ENCODE measurements at places on chromosomes 3 and 15. TPM values are rescaled to one million over a fixed set of nuclear protein-coding genes. Genes with fewer than 3 reads are reported as not detected.

DNA sequence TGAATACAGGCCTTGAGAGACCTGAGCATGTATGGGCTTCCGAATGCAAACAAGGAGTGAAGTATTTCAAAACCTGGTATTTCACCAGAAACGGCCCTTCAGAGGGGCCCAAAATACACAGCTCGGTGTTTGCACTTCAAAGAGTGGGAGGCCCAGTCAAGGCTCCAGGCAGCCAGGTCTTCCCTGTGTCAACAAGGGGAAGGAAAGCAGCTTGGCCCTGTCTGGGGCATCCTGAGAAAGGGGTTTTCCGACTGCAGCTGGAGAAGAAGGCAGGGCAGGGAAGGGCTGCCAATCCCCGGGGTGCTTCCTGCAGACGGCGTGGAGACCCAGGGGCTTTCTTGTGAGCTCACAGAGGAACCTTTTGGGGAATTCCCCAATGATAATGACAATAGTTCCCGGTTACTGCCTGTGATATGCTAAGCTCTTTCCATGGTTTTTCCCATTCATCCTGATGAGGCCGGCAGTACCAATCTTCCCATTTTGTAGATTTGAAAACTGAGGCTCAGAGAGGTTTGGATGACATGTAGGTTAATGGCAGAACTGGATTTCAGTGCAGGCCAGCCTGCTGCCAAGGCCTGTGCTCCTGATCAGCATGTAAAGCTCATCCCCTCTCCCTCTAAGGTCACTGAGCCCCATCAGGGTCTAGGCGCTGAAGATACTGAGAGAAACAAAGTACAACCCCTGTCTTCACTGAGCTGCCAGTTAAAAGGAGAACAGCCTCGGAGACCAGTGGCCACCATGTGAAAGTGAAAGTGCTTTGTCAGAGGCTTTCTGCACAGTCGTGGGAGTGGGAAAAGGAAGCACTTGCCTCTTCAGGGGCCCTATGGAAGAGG, 43.0 kb upstream of the TLE3 start:
- no peak for DNase-seq

The ATP2B2 gene
- polyA plus RNA-seq: 0.05 TPM

The SLC22A13 gene
- polyA plus RNA-seq: 0.29 TPM

DNA sequence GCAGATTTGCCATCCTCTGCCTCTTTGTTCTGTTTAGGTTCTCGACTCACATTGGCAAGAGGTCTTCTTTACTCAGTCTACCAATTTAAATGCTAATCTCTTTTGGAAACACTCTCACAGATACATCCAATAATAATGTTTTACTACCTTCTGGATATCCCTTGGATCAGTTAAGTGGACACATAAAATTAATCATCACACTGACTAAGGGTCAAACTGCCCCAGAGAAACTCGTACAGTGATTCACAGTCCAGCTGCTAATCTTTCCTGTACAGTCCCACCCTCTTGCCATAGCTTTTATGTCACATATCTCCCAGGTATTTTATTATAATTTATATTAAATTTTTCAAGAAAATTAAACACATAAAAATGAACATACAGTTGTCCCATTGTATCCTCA, 360.8 kb upstream of the RGMA start:
- no peak for DNase-seq

DNA sequence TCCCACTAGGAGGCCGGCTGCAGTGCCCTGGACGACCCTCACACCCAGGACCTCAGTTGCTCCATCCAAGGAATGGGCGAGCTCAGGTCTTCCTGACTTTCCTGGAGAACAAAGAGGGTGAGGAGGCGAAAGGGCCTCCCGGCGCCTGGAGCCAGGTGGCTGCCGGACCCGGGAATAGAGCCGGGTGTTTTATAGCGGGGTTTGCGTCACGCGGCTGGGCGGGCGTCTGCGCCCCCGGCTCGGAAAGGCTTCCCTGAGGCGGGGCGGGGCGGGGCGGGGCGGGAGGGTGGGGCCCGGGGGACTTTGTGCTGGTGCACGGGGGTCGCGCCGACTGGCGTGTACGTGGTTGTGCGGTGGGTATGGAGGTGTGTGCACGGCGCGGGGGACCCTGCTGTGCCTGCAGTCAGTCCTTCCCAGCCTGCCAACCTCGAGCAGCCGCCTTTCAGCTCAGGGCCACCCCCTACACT, 4.6 kb upstream of the PRKCD start:
- peak; percentile 61 for DNase-seq

DNA sequence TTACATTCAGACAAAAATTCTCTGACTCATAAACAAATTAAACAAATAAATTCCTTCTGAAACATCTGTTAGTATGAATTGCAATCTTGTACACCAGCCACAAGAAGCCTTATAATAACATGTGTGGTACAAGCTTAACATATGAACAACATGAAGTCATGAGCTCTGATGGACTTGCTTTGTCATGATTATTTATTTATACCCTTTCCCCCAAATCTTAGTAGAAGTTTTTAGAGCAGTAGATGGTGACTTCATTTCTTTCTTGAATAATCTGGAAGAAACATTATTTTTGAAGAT, 633.4 kb downstream of the EPHA3 start:
- DNase-seq: no peak

DNA sequence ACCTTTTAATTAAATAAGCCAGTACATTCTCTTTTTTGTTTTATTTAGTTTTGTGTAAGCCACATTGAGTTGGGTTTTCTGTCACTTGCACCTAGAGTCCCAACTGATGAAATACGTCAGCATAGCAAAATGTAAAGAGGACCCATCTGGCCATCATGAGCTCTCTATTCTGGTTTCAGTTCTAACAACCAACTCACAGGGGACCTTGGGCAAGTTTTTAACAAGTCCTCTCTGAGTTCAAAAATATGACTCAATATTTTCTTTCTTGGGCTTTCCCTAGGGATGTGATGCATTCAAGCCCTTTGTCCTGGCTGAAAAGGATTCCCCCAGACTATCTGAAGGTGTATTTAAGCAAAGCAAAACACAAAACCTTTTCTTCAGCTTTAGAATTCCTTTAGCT, 32.9 kb downstream of the PLCH1 start:
- no peak for DNase-seq

DNA sequence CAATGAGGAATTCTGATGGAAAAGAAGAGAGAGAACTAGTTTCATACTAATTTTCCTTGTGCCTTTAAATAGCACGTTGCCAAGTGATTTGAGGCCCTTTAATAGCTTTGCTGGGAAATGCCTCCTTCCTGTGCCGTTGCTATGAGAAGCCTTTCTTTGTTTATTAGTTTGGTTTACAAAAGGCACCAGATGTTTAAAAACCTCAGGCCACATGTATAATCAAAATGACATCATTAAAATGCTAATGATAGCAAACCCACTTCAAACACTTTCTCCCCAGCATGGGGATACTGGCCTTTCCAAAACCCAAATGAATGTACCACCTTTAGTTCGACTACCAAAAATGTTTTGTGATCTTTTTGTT, 50.0 kb upstream of the TBC1D23 start:
- no peak for DNase-seq

GRCh38 chr3:127420829-127421228, 133.0 kb upstream of the PRR20G start:
- no peak for DNase-seq

- DNase-seq: no peak
Observed at GRCh38 chr3:150610785-150611184, 7.7 kb downstream of the SELENOT start.

The PCSK6 gene
- polyA plus RNA-seq: 0.10 TPM

- no peak for DNase-seq
Observed at GRCh38 chr3:197577366-197578074, 21.8 kb upstream of the BDH1 start.

DNA sequence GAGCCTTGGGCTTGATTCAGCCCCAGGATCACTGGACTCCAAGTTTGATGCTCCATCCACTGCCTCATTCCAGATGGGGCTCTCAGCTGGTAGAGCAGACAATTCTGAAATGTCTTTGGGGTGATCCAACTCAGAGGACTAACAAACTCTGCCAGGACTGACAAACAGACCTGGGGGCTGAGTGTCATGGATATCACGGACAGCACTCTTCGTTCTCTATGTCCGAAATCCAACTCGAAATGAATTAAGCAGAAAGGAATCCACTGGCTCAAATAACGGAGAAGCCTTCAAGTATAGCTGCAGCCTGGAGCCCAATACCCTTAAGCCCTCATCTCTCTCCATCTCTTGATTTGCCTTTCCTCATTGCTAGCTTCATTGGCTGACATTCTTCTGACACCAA, 14.2 kb downstream of the SLC38A3 start:
- DNase-seq: no peak

DNA sequence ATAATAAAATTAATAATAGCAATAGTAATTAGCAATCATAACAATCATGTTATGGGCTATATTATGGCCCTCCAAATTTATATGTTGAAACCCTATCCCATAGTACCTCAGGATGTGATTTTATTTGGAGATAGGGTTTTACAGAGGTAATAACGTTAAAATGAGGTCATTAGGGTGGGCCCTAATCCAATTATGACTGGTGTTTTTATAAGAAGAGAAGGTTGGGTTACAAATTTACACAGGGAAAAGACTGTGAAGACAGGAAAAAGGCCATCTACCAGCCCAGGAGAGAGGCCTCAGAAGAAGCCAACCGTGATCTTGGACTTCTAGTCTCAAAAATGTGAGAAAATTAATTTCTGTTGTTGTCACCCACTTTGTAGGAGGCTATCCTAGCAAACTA, 353.1 kb downstream of the CHL1 start:
- DNase-seq: no peak

DNA sequence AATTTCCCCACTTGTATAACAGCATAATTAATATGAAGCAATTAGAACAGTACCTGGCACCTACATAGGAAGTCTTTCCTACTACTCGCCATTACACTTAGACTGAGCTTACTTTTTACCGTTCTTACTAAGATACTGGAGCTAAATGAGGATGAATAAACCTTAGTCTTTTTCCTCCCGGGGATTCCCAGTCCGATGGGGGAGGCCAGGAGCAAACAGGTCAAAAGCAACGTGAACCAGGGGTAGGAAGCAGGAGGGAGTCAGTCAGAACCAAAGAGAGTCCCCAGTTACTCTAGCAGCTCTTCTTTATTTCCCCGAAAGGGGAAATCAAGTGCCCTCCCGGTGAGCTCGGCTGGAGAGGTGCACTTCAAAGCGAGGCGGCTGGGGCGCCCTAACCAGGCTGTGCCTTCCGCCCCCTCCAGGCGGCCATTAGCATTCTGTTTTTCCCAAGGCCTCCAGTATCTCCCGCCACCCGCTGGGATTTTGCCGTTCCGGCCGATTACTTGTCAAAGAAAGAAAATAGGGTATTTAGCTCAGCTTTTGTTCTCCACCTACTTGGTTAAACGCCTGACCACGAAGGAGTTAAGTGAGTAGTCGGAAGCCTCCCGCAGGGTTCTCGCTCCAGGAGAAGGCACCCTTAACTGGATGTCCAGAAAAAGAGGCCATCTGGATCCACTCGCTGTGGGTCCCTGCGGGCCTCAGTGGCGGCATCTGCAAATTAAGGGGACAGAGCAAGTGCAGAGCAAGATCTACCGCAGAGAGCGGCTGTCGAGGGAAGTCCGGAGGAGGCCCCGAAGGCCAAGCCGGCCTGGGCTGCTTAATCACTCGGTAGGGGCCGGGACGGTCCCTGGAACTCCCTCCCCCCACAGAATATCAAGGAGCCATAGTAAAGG, 6.3 kb upstream of the EOMES start:
- peak; percentile 48 for DNase-seq

- DNase-seq: no peak
Observed at GRCh38 chr15:38648121-38648843, 83.7 kb upstream of the RASGRP1 start.

The ICE2 gene
- polyA plus RNA-seq: 18.0 TPM

The DYNLT2B gene
- polyA plus RNA-seq: 30.6 TPM

DNA sequence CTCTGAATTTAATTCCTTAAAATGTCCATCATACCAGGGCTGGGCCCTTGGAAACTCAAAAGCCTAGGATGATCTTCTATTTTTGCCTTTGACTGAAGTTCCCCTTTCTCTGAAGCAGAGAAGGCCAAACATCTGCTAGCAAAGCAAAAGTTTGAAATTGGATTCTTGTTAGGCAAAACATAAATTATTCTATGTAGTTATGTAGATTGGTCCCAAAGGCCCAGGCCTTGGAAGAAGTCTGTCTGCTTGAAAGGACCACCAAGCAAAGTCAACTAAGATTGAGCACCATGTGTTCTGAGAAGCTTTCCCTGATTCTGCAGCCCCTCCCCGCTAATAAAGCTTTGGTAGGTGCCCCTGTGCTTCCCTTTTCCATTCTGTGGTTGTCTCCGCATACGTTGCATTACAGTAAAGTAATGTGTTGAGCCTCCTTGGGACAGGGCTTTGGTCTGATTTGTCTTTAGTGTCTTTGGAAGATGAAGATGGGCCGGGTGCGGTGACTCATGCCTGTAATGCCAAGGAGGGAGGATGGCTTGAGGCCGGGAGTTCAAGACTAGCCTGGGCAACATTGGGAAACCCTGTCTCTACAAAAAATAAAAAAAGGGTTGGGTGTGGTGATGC, 56.4 kb downstream of the RPL39L start:
- no peak for DNase-seq

The SEMA5B gene
- 0.75 TPM for polyA plus RNA-seq

DNA sequence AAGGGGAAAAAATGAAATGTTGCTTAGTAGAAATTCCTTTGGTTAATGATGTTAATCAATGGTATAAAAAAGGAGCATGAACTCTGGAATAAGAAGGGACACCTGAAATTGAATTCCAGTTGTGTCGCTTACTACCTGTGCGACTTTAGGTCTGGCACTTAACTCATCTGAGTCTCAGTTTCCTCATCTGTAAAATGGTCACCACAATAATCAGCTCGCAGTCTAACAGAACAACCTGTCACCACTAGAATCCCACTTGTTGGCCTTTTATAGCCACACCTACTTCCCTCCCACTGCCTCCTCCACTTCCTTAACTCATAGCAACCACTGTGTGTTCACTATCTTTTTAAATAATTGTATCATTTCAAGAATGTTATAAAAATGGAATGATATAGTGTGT, 2.5 kb downstream of the PLAAT1 start:
- no peak for DNase-seq

The SLC12A8 gene
- polyA plus RNA-seq: 13.2 TPM

DNA sequence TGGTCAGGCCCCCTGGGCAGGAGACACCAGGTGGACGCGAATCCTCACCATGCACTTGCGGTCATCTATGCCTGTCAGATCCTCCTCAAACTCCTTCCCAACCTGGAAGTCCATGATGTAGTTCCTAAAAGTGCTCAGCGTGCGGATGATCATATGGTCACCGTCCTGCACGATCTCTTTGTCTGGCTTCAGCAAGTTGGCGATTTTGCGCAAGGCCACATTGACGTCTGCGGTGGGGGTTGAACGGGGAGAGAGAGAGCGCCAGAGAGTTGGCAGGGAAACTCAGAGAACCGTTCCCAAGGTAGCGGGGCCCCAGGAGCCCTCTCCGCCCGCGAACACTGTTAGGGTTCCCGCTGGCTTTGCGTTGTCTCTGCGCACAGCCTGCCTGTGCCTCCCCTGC, 809 bp downstream of the RBP1 start:
- DNase-seq: peak; percentile 47

- DNase-seq: no peak
Observed at GRCh38 chr3:175826759-175827158, 967.6 kb downstream of the NAALADL2 start.

The HYAL1 gene
- polyA plus RNA-seq: 0.49 TPM

The MIX23 gene
- 11.0 TPM for polyA plus RNA-seq

DNA sequence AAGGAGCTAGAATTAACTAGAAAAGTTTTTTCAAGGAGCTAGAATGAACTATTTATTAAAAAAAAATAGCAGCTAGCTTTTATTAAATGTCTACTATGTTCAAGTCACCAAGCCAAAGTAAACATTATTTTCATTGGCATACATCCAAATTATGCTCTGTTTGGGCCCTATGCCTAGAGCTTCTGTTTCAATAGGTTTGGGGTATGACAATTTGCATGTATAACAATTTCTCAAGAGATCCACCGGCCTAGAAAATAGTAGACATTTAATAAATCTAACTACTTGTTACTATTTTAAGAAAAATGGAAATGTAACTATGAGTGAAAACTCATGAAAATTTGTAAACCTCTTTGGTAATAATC, 8.0 kb downstream of the GABRR3 start:
- no peak for DNase-seq

The GP5 gene
- 0.23 TPM for polyA plus RNA-seq

Measured in SK-N-SH (cell line).